ENCODE measurements at places on chromosomes 12 and 14. TPM values are rescaled to one million over a fixed set of nuclear protein-coding genes. Genes with fewer than 3 reads are reported as not detected.

EIF2S3B gene
- 2.4 TPM for total RNA-seq

- DNase-seq, result no peak
- H3K27me3 ChIP-seq, result no peaks in the 10 kb centered on the region
- no peaks in the 10 kb centered on the region for H3K36me3 ChIP-seq
- no peak overlapping the region for H3K27ac ChIP-seq
- no peak overlapping the region for H3K4me3 ChIP-seq
- H3K4me1 ChIP-seq, result no peaks in the 10 kb centered on the region
These were observed 122.4 kb downstream of the MIPOL1 start for GRCh38 chr14:37320106-37320505.

- no peaks in the 10 kb centered on the region for H3K27me3 ChIP-seq
- no peak overlapping the region for H3K4me3 ChIP-seq
- DNase-seq, result peak; percentile 89
- peak overlapping the region; percentile 9 for H3K27ac ChIP-seq
- peaks cover 13% of the 10 kb centered on the region for H3K4me1 ChIP-seq
These were observed 227.3 kb downstream of the KTN1 start for GRCh38 chr14:55807053-55807880.

GRCh38 chr12:97425380-97425779 is 37.2 kb upstream of the RMST start:
- no peaks in the 10 kb centered on the region for H3K4me1 ChIP-seq
- H3K27me3 ChIP-seq, result no peaks in the 10 kb centered on the region
- H3K4me3 ChIP-seq, result no peak overlapping the region
- no peak for DNase-seq

DNA sequence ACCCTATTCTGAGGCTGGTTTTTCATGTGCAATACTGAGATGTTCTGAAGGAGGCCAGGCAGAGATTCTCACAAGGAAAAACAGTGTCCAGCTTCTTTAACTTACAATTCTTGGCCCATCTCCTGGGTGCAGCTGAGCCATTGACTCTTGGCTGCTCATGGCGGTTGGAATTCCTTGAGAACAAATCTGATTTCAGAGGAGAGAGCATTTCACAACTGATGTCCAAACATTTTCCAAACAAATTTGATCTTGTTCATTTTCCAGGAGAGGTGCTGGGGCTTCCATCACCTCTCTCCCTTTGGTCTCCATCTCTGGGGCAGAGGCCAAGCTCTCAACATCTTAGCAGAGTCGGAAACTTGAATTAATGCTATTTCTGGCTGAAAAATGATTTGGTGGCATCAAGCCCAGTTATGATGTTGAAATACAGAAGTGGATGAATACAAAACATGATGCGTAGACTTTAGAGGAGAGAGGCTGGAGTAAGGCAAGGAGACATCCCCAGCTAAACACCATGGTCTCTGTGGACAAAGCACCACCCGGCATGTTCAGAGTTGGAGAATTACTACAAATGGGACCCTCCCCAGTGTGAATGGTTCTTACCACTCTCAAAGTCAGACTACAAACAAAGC is 593.0 kb downstream of the VRK1 start:
- H3K4me1 ChIP-seq, result no peaks in the 10 kb centered on the region
- H3K4me3 ChIP-seq, result no peak overlapping the region
- H3K27ac ChIP-seq, result no peak overlapping the region
- no peaks in the 10 kb centered on the region for H3K36me3 ChIP-seq

- peaks cover 42% of the 10 kb centered on the region for H3K4me1 ChIP-seq
- no peaks in the 10 kb centered on the region for H3K27me3 ChIP-seq
- H3K27ac ChIP-seq, result peak overlapping the region; percentile 88
These were observed 27.8 kb downstream of the FBRSL1 start for GRCh38 chr12:132517740-132518100.

DNA sequence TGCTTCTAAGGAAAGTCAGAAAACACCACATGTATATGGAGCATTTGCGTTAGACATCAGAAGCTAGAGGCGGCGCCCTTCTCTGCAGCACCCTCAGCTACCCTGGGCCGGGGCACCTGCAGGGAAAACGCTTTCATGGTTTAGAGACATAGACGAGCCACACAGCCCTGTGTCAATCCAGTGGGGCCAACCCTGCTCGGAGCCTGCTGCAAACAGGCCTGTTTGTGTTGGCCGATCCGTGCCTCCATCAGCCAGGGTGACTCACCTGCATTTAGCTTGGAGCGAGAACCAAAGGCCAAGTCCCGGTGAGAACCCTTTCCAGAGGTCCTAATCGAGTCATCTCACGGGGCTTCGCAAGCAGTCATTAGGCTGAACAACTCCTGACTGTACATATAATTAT is 19.5 kb upstream of the FZD10 start:
- no peaks in the 10 kb centered on the region for H3K36me3 ChIP-seq
- H3K27ac ChIP-seq, result no peak overlapping the region
- H3K4me1 ChIP-seq, result no peaks in the 10 kb centered on the region
- no peak for DNase-seq
- H3K4me3 ChIP-seq, result no peak overlapping the region
- H3K27me3 ChIP-seq, result peaks cover under 1% of the 10 kb centered on the region

- no peaks in the 10 kb centered on the region for H3K27me3 ChIP-seq
- H3K27ac ChIP-seq, result peak overlapping the region; percentile 6
- H3K4me3 ChIP-seq, result no peak overlapping the region
These were observed 69.3 kb downstream of the FBXO34 start for GRCh38 chr14:55340482-55340881.

DNA sequence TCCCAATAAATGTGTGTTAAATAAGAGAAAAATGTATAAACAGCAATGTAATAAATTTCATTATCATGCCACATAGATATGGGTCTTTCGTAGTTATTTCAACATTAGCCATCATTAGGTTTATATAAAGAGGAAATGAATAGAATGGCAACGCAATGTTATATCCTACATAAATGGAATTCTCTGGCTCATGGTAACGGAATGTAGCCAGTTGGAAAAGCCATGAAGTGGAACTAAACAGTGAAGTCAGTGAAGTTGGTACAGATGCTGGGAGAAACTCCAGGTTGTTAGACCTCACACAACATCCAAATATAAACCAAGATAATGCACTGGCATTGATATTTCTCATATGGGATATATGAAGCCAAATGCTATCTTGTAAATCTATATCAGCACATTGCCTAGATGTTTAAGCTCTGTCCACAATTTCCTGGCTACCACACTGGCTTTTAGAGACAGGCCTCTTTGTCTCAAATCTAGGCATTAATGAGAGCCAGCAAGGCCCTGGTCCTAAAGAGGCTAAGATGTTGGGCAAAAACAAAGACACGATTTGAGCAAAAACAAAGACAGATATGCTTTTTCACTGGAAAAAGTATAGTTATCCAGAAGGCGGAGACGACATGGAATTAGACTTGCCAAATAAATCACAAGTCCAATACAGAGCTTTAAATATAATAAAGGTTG is 861.0 kb downstream of the RPS29 start:
- no peak overlapping the region for H3K27ac ChIP-seq
- H3K4me1 ChIP-seq, result no peaks in the 10 kb centered on the region
- no peak for DNase-seq
- H3K36me3 ChIP-seq, result no peaks in the 10 kb centered on the region
- H3K27me3 ChIP-seq, result no peaks in the 10 kb centered on the region
